GM10248 (cell line): ENCODE measurements at places on chromosomes 1 and 21.

DNA sequence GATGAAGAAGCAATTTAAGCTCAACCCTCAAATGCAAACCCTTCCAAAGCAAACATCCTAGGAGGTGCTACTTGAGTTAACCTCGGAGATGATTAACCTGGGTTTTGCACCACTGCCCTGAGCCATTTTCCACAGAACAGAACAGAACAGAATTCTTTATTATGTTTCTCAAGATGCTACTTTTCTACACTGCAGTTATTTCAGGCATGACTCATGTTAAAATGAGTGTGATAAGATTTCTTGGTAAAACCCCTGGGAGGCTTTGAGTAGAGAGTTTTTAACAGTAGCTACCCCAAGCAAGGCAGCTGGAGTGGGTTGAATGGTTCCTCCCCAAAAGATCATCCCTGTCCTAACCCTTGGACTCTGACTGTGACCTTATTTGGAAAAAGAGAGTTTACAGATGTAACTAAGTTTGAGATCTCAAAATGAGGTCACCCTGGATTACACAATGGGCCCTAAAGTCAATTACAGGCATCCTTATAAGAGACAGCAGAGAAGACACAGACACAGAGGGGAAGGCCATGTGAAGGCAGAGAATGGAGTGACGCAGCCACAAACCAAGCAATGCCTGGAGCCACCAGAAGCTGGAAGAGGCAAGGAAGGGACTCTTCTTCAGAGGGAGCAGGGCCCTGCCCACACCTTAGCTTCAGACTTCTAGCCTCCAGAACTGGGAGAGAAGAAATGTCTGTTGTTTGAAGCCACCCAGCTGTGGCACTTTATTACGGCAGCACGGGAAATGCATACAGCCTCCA, 153.4 kb downstream of the ETS2 start:
- DNase-seq, result no peak

GRCh38 chr21:45487891-45488600, 54.2 kb downstream of the SLC19A1 start:
- no peak for DNase-seq

GRCh38 chr1:153568367-153569099, 2.9 kb upstream of the S100A2 start:
- peak; percentile 87 for DNase-seq

- no peak for DNase-seq
Observed at GRCh38 chr1:86460998-86461397, 7.7 kb upstream of the CLCA1 start.

GRCh38 chr1:223755992-223756775, 43.8 kb downstream of the CAPN2 start:
- DNase-seq, result no peak

DNA sequence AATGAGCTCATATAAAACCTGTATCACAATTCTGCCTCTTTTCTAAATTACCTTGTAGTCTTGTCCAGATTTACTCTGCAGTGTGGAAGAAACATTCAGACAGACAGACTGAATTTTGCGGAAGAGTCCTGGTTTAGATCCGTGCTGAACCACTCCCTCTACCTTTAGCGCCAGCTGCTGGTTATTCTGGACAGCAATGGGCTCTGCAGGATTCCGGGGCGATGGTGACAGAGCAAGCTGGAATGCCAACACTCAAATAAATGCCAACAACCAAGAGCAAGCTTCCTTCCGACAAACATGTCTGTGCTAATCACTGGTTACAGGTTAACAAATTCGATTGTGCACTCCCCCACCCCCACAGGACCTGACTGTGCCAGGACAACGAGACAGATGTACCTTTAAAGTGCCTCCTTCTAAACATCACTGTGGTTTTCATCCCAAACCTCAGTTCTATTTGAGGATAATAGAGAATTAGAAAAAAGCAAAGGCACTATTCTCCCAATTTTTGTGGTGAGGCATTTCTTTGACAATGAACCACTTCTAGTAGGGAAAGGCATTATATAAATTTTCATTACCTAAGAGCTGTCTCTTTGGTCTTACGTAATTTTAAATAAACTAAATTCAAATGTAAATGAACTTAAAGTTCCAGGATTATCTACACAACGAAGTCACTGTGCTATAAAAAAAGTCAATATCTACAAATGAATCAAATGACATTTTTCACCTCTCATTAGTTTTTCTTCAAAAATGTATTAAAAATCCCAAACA, 90.4 kb downstream of the INTS7 start:
- no peak for DNase-seq

DNA sequence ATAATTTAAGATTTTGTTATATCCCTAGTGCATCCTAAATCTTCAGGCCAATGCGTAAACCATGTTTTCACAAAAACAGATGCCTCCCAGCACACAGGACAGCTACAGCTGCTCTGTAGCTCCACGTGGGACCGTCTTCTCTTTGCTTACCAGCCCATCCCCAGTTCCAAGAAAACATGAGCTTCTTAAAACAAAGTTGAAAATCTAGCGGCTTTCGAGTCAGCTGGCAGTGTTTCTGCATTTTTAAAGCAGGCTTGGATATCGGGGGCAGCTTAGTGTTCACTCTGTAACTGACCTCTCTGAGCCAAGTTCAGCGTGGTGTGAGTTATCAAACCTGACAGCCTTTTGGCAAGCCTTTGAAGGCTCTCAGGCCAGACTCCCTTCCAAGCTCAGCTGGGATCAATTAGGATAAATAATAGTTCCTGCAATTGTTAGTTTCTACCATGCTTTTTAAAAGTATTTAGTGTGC, 881.5 kb downstream of the LTN1 start:
- no peak for DNase-seq

- DNase-seq, result no peak
Observed at GRCh38 chr1:81430955-81431623, 369.6 kb upstream of the ADGRL2 start.

- no peak for DNase-seq
Observed at GRCh38 chr1:93969371-93969770, 60.1 kb upstream of the GCLM start.
